NCI-H1417 treated with DMSO at 0.1 percent for 48 hours (cell line): ENCODE measurements at places on chromosomes 2 and 18.
A peak's percentile ranks its signal among the peaks of the same experiment; 100 is the strongest.

- no peak for DNase-seq
Measured at GRCh38 chr18:32966141-32966540, 193.3 kb upstream of the KLHL14 start.

DNA sequence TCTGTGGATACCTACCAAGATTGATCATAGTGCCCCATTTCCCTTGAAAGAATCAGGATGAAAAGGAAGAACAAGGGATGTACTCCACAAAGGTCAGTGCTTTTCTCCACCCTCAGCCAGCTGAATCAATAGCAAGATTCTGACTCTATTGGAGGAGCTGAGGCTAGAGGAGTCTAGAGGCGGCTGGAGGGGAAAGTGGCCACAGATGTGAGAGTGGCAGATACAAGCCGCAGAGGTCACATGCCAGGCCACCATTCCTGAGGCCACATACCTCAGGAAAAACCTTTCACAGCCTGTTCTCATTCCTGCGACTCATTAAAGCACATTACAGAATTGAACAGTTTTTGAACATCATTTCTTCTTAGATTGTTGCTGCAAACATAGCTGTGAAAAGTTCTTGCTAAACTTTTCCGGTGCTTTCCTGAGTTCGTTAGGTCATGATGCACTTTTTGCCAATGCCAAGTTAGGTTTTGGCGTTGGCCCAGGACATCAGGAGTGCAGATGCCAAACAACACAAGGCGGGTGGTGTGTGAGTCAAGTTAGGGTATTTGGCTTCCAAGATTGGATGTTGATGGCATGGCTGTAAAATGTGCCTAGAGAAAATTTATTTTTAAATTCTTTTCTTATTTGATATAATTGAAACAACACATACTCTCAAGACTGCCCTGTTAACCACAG is 160.7 kb upstream of the SP5 start:
- no peak for DNase-seq

DNA sequence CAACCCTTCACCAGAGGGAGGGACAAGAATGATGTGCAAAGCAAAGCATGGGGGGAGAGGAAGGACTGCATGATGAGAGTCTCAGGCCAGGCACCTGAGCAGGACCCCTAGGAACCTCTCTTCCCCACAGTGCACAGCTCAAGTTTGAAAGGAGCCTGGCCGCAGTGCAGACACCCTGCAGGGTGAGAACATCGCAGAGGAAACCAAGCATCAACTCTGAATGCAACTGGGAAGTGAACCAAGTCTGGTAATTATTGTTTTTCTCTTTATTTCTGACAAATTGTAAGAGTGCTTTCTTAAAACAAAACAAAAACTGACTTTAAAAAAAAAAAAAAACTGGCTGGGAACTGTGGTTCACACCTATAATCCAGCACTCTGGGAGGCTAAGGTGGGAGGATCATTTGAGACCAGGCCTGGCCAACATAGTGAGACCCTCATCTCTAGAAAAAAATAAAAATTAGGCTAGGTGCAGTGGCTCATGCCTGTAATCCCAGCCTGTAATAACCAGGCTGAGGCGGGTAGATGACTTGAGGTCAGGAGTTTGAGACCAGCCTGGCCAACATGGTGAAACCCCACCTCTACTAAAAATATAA is 15.3 kb downstream of the NPC1 start:
- DNase-seq = no peak

DNA sequence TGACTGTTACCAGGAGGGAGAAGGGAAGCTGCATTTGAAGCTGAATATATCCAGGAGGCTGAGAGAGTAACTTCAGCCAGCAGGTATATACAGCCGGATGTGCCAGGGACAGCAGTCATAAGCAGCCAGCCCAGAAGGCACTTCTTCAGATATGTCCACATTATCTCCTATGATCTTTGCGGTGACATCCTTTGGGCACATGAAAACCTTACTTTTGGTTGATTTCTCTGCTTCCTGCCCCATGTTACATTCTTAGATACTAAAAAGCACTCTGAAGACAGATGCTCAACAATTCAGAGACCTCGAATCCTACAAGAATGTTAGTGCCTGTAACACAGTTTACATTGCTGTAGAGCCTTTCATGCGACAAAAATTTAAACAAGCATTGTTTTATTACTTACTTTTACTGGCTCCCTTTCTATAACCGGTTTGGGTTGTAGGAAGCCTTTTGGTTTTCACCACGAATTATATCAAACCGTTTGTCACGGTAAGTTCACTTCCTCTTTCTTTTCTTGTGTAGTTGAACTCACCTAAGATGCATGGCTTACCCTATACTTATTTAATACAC is 50.3 kb upstream of the TLK1 start:
- no peak for DNase-seq

GRCh38 chr2:234329202-234329960 is 167.5 kb downstream of the ARL4C start:
- DNase-seq = no peak

GRCh38 chr2:223819891-223820290 is 17.5 kb downstream of the AP1S3 start:
- DNase-seq = no peak

- DNase-seq = no peak
Measured at GRCh38 chr2:86012007-86012712, 93.5 kb downstream of the POLR1A start.

DNA sequence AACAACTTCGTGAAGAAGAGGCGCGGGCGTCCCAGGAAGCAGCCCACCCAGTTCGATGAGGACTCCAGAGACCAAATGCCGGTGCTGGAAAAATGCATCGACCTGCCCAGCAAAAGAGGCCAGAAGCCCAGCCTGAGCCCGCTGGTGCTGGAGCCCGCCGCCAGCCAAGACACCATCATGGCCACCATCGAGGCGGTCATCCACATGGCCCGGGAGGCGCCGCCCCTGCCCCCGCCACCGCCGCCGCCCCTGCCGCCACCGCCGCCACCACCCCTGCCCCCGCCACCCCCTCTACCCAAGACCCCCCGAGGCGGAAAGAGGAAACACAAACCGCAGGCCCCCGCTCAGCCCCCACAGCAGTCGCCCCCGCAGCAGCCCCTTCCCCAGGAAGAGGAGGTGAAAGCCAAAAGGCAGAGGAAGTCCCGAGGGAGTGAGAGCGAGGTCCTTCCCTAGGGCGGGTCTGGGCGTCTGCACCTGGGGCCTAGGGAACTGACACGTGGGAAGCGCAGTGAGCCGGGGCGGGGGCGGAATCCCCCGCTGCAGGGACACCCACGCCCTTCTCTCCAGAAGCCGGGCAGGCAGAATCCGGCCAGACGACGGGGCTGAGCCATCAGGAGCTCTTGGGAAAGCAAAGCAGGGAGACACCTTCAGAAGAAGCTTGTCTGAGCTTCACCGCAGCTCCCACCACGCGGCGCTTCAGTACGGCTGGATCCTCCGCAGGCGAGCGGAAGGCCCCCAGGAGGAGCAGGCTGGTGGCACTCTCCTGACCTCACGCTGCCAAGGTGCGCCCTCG is 382.8 kb downstream of the SETBP1 start:
- no peak for DNase-seq

GRCh38 chr2:189096769-189097447 is 82.7 kb downstream of the COL5A2 start:
- no peak for DNase-seq

DNA sequence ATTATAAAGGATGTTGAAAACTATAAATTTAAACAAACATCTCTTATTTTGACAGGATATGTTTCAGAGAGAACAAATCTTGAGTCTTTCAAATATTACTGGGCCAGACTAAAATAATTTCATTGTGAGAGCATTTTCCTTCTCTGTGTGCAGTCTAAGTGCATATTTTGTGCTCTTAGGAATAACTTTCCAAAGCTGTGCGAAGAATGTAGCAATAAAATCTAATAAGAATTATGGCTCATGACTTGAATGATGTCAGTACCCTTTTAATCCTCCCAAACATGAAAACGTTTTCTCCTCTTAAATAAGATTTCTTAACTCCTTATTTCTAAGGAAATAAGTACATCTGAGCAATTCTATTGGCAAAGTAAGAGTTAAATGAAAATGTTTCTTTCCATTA is 76.2 kb upstream of the EFEMP1 start:
- no peak for DNase-seq

- no peak for DNase-seq
Measured at GRCh38 chr2:105294844-105295481, 34.6 kb downstream of the TGFBRAP1 start.

DNA sequence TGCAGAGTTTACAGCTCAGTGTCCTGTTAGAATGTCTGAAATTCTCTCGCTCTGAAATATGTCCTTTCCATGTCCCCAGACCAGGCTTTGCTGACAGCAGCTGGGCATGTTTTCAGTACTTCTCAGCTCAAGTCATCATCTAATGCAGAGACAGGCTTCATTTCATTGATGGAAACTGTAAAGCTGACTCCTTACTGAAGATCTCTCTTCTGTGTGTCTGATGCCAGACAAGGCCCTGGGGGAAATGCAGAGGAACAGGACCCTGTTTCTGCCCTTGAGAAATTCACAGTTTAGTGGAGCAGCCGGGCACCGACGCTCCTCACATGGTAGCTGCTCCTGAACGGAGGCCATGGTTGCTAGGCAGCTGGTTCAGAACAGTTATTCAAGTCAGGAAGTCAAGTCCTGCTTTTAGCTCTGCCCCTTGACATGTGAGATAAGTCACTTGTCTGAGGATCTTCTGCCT is 24.6 kb upstream of the FZD7 start:
- DNase-seq = no peak

DNA sequence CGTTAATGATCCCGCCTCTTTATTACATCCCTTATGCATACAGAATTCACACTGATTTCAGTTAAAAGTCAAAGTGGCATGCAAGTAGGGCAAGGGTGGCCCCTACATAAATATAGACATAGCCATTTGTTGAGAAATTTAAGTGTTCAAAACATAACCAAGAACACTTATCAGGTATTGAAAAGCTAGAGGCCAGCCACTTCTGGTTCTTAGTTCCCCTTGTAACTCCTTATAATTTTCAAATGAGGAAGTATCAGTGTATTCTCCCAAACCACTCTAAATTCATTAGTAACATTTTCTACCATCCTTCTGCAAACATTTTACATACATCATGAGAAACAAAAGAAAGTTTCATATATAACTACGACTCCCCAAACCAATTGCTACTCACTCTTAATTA is 5.8 kb upstream of the ARL5A start:
- no peak for DNase-seq

GRCh38 chr2:28269019-28269784 is 123.5 kb upstream of the FOSL2 start:
- no peak for DNase-seq

DNA sequence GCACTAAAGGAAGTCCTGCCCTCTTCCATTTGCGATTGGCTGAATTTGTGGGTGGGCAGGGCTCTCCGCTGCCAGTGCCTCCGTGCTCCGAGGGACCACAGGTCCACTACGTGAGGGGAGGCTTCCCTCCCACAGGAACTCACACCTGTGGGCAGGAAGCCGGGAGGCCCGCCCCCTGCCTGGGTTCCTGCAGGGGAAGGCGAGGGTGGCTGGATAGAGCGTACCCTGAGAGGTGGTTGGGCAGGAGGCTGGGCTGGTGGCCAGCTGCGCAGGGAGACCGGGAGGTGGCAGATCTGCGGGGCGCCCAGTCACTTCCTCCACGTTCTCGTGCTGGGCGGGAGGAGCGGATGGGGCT is 47.0 kb upstream of the PTH2R start:
- no peak for DNase-seq

DNA sequence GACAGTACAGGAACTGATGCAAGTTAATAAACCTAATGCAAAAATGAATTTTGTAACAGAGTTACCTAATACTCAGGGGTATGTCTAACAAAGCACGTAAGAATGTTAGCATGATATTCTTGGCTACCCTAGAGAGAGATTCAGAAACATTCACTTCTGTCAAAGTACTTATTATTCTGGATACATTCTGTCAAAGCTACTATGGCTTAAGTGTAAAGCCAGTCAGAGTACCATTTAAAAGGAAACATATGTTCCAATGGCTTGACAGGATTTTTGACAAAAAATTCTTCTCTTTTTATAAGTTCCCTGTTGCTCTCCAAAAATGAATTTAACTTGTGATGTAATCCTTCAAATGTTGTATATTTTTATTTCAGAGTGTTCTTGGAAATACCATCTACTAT is 85.5 kb downstream of the PIGN start:
- DNase-seq = no peak

GRCh38 chr2:191165176-191165643 is 14.4 kb upstream of the STAT4 start:
- peak; percentile 16 for DNase-seq

- DNase-seq = no peak
Measured at GRCh38 chr2:238380785-238381184, 45.9 kb upstream of the ASB1 start.

- DNase-seq = no peak
Measured at GRCh38 chr2:22829791-22830190, 555.2 kb upstream of the KLHL29 start.

DNA sequence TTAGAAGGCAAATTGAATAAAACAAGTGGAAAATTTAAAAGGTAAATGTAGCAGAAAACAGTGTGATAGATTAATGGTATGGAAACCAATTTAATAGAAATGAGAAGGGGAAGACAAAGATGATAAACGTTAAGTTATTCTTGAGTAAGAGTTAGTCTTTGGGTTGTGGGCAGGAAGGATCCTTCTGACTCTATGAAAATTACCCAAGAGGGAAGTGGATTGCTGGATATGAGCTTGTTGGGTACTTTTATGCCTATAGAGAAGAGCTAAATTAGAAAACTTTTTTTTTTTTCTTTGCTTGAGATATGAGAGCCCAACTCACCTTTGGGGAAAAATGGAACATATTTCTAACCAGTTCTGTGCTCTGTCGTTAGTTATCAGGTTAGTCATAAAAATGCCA is 144.0 kb downstream of the LDLRAD4 start:
- no peak for DNase-seq

DNA sequence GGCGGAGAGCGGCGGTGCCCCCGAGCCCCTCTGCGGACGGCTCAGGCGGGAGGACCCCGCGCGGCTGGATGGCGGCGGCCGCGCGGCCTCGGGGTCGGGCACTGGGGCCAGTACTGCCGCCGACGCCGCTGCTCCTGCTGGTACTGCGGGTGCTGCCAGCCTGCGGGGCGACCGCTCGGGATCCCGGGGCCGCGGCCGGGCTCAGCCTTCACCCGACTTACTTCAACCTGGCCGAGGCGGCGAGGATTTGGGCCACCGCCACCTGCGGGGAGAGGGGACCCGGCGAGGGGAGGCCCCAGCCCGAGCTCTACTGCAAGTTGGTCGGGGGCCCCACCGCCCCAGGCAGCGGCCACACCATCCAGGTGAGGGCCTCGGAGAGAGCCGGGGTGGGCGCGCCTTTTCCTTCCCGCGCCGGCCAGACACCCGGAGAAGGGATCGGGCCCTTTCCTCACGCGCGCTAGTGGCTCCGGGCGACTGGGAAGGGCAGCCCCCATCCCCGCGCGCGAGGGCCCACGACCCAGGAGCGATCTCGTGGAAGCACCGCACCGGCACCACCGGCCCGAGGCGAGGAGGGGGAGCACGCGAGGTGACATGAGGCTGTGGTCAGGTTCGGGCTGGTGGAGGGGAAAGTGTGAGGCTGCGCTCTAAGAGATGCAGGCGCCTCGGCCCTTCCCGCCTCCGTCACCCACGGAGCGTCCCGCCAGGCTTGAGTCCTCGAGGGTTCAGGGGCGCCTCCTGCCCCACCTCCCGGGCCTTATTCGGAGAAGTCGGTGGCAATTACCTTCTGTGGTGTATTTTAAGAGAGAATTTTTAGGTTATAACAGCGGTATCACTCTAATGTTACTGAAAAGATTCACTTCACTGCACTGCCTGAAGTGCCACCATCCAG is 607 bp downstream of the LAMA3 start:
- no peak for DNase-seq

GRCh38 chr2:157443090-157443489 is 799 bp downstream of the CYTIP start:
- DNase-seq = no peak

- DNase-seq = no peak
Measured at GRCh38 chr2:229202646-229203045, 68.4 kb downstream of the PID1 start.
